ENCODE measurements at places on chromosomes 7 and 10. TPM values are rescaled to one million over a fixed set of nuclear protein-coding genes. Genes with fewer than 3 reads are reported as not detected.

- DNase-seq = no peak
These were observed 24.8 kb upstream of the OCM2 start for GRCh38 chr7:98014830-98015229.

Gene CNOT4
- total RNA-seq = 11.8 TPM

- DNase-seq = no peak
These were observed 817 bp upstream of the IL15RA start for GRCh38 chr10:5978230-5978489.

Gene CFAP70
- total RNA-seq = not detected

DNA sequence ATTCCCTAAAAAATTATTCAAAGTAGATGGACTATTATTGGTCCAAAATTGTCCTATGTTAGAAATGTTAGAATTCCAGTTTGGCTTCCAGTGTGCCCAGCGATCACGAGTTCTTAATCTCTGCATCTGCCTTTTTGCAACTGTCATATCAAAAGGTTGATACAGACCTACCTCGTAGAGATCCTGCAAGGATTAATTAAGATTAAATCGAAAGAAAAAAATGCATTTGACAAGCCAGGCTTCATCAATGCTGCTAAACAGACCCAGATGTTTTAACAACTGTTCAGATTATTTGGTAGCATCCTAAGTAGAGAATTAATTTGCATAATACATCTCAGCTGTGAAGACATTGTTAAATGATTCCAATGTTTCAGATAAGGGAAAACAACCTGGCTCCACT, 336.5 kb downstream of the CRPPA start:
- DNase-seq = no peak

- DNase-seq = no peak
These were observed 5.3 kb upstream of the CALD1 start for GRCh38 chr7:134774119-134774518.

Gene OR9A4
- total RNA-seq = not detected

Gene TMEM184A
- 3.3 TPM for total RNA-seq

Gene EPO
- total RNA-seq = not detected

All from M059J (cell line).